ENCODE measurements at places on chromosomes 16 and 17.

- no peak for DNase-seq
These were observed 33.4 kb upstream of the GOSR2 start for GRCh38 chr17:46889519-46889918.

- peak; percentile 13 for DNase-seq
These were observed 67.1 kb downstream of the CLEC18A start for GRCh38 chr16:70018254-70018653.

GRCh38 chr16:9114112-9114511 lies 22.7 kb downstream of the HAPSTR1 start:
- DNase-seq = no peak

GRCh38 chr17:48024149-48025039 lies 13.2 kb downstream of the COPZ2 start:
- peak; percentile 25 for DNase-seq

DNA sequence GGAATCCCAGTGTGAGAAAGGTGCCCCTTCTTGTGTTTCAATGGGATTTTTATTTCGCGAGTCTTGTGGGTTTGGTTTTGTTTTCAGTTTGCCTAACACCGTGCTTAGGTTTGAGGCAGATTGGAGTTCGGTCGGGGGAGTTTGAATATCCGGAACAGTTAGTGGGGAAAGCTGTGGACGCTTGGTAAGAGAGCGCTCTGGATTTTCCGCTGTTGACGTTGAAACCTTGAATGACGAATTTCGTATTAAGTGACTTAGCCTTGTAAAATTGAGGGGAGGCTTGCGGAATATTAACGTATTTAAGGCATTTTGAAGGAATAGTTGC lies 567 bp downstream of the UBB start:
- DNase-seq = peak; percentile 26

DNA sequence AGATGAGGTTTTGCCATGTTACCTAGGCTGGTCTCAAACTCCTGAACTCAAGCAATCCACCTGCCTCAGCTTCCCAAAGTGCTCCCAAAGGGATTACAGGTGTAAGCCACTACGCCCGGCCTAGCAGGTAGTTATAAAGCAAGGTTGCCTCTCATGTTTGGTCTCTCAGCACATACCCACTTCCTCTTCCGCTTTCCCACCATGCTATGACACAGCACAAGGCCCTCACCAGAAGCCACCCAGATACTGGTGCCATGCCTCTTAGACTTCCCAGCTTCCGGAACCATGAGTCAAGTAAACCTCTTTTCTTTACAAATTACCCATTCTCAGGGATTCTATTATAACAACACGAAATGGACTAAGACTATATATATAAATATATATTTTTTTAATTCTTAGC lies 143.6 kb downstream of the COPRS start:
- no peak for DNase-seq

- DNase-seq = no peak
These were observed 11.4 kb downstream of the TXNDC11 start for GRCh38 chr16:11731222-11731621.

GRCh38 chr16:89562939-89563338 lies 2.5 kb downstream of the RPL13 start:
- no peak for DNase-seq

DNA sequence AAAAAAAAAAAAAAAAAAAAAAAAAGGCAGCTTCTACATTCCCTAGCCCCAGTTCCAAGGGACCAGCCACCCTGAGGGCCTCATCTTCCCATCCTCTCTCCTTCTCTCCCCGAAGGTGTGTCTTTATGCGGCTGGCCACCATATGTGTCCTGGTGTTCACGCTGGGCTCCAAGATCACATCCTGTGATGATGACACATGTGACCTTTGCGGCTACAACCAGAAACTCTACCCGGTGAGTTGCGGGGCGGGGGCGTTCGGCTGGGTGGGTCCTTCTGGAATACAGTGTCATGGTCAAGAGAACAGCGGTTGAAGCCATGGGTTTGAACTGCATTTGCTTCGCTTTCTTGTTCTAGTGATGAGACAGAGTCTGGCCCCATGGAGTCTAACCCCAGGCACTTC lies 22.6 kb upstream of the COQ7 start:
- DNase-seq = no peak

DNA sequence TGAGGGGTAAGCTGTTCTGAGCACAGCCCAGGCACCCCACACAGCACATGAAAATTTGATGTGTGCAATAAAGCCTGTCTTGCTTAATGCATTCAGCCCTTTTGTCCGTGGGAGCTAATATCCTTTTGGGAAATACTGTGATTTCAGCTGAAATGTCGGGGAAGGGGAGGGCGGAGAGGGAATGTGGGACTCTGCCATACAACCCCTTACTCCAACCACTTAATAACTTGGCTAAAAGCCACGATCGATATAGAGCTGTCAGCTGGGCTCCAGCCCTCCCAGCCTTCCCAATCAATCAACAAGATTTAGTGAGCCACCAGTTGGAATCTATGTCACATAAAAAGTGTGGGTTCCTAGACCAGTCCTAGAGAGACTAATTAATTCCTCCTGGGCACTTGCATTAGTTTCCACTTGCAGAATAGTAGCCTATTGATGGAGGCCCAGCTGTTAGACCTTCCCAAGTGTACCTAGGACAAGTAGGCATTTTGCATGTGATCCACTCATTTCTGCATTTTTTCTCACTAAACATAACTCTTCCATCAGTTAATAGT lies 82.7 kb upstream of the PIRT start:
- no peak for DNase-seq

GRCh38 chr16:66899310-66899944 lies 19.1 kb downstream of the PDP2 start:
- no peak for DNase-seq

GRCh38 chr17:57276621-57277020 lies 20.3 kb downstream of the MSI2 start:
- no peak for DNase-seq

DNA sequence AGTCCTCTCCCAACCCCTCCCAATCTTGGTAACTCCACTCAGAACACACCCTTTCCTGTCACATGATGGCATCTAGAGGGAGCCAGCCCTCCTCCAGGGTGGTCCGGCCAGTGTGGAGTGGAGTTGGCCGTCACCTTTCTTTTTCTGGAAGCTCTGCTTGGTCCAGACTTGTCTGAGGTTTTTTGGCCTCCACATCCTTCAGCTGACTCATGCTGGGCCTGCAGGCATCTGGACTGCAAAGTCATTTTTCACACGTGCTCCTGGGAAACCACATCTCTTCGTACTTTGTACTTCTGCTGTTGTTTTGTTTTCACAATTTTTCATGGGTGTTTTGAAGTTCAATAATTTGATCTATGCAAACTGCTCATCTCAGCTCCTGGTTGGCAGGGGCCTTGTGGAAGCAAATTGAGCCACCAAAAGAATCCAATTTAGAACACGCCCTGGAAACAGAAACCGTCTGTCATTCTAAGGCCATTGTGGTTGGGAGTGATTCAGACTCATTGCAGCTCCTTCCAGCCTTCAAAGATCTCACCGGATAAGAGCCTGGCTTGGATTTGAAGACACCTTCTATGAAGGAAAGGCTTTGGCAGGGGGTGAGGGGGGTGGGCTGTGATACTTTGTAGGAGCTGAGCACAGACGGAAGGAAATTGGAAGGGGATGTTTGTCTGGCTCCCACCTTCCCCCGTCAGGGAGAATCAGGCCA lies 42.4 kb upstream of the NF1 start:
- DNase-seq = no peak

DNA sequence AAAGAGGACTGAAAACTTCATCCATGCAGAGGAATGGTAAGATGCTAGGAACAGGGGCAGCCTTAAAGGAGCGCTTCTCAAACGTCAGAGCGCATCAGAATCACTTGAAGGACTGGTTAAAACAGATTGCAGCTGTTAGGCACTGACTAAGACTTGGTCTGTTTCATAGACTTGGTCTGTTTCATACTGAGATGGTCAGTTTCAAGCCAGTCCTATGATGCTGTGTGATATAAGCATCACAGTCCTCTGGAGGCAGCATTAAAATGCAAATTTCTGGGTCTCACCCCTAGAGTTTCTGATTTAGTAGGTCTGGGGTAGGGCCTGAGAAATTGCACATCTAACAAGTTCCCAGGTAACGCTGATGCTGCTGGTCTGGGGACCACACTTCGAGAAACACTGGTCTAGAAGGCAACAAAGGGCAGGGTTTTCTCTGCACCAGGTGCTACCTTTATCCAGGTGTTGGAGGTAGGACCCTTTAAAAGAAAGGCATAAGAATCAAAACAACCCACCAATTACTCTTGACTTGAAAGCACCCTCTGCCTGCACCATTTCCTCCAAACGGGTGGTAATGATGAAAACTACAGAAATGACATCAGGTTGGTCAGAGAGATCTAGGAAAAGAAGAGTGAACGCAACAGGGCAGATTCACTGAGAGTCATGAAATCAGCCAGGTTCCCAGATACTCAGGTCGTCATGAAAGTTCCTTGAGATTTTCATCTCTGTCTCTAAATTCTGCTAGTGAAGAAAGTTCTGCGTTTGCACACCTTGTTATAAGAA lies 95.0 kb upstream of the RCVRN start:
- no peak for DNase-seq

GRCh38 chr16:56742030-56742984 lies 12.4 kb downstream of the NUP93 start:
- DNase-seq = no peak

- DNase-seq = no peak
These were observed 734 bp downstream of the PGAP3 start for GRCh38 chr17:39687101-39687545.

DNA sequence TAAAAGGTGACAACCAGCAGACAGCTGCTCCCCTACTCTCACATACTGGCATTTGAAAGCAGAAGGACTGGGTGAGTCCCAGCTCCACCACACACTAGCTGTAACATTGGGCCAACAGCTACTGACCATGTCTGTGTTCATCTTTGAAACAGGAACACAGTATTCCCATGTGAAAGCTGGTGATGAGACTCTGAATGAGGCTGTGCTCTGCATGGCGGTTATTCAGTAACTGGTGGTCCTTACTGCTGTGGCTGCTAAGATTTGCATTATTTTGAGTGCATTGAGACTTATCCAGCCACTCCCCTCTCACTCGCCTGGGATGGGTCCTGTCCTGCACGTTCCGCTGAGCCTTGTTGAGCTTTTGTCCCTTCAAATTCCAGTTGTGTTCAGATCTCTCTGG lies 342.9 kb downstream of the FOXL1 start:
- DNase-seq = no peak

GRCh38 chr17:44159519-44160210 lies 10.8 kb upstream of the ASB16 start:
- peak; percentile 21 for DNase-seq

DNA sequence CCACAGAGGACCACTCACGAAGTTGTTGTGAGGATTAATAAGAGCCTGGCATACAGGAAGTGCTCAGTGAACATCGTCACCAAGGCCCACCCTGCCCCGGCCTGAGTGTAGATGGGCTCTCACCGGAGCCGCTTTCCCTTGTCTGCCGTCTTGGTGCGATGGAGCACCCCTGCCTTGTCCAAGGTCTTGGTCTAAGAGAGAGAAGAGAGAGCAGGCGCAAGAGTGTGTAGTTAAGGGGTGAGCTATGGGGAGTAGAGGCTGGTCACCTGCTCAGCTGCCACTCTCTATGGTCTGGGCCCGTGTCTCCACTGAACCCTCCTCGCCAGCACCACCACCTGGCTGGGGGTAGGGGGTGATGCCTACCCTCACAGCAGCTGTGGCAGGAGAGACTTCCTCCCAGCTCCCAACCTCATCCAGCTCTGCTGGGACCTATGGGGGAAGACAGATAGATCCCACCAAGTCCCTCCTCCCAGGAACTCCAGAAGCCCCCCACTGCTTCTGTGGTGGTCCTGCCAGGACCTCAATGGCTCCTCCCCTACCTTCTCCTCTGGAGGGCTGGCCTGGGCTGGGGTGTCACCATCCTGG lies 28.7 kb downstream of the ARHGAP27 start:
- DNase-seq = no peak

DNA sequence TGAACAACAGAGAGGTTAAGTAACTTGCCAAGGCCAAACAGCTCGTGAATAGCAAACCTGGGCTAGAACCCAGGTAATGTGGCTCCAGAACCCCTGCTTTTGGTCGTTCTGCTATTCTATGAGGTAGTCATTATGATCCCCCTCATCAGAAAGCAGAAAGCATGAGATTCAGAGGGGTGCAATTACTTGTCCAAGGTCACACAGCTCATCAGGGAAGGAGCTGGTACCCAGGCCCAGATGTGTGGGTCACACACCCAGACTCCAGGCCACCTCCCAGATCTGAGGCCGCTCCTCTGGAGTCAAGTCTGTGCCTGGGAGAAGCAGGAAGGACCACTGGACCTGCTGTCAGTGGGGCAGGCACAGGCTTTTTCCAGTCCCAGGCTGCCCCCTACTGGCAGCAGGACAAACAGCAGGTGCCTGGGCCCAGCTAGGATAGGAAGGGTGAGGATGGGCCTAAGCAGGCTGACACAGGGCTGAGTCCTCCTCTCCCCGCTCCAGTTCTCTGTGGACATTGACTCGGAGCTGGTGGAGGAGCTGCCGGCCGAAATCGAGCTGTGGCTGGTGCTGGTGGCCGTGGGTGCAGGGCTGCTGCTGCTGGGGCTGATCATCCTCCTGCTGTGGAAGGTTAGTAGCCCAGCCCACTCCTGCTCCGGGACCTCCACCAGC lies 7.8 kb upstream of the PDK2 start:
- DNase-seq = peak; percentile 67

- no peak for DNase-seq
These were observed 66.3 kb upstream of the ADAMTS18 start for GRCh38 chr16:77500934-77501664.

DNA sequence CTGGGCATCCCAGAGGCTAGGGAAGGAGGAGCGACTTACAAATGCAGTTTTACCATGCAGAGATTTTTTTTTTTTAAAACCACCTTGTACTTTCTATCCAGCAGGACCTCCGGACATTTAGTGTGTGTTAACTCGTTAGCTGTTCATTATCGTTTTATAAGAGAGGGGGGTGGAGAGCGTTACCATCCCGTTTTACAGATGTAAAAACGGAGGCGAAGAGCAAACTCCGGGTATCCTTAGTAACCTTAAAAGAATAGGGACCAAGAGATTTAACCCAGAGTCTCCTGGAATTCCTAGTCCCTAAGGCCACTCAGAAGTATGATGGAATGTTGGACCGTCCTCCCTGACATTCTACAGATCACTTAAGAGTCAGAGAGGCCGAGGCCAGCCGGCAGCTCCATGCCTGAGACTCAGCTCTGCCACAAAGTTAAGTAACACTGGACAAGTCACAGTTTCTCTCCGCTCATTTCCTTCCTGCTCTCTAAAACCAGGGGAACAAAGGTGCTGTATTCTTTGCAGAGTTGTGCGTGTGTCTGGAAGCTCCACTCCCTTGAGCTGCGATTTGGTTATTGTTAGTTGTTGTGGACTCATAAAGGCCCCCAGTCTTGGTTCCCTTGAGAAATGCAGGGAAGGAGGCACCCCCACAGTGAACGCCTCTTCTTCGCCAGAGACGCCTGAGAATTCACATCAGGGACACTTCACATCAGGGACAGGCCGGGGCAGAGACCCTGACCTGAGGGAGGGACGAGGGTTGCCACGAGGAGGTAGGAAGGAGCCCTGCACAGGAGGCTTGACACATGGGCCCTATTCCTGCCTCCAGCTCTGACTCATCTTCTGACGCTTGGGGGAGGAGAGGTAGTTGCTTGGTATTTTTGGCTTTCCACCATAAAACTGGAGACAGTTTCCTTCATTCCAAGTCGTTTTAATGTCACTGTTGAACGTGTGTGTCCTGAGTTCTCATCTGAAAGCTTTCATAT lies 1.2 kb downstream of the DUSP14 start:
- DNase-seq = no peak

Measured in activated CD4-positive, alpha-beta T cell treated with anti-CD3 and anti-CD28 coated beads, Interleukin-2, amount 50 U/mL, for 4 hours (primary cell).